ENCODE measurements at places on chromosomes 12 and 14.

GRCh38 chr12:102687523-102687922 is 207.2 kb upstream of the IGF1 start:
- DNase-seq, result no peak

- DNase-seq, result no peak
These were observed 37.4 kb downstream of the GAS2L3 start for GRCh38 chr12:100610666-100611430.

DNA sequence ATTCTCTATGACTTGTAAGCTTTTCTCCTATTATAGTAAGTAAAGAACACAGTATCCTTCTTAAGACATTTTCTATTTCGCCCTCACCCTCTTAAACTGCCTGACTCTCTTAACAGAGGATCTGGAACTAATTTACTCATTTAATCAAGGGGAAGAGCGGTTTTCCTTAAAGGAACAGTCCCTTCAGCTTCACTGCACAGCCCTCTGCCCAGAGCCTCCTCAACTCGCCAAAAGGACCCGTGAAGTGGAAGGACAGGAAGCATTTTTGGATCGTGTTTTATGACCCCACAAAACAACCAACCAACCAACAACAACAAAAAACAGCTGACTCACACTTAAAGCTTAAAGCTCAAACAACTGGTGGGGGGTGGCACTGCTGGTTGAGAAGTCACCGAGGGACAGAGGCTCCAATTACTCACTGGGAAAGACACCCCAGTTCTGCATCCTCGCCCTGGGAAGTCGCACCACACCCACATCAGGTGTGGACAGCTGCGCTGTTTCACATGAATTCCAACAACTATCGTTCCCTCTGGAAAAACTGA is 35.7 kb downstream of the NID2 start:
- no peak for DNase-seq

DNA sequence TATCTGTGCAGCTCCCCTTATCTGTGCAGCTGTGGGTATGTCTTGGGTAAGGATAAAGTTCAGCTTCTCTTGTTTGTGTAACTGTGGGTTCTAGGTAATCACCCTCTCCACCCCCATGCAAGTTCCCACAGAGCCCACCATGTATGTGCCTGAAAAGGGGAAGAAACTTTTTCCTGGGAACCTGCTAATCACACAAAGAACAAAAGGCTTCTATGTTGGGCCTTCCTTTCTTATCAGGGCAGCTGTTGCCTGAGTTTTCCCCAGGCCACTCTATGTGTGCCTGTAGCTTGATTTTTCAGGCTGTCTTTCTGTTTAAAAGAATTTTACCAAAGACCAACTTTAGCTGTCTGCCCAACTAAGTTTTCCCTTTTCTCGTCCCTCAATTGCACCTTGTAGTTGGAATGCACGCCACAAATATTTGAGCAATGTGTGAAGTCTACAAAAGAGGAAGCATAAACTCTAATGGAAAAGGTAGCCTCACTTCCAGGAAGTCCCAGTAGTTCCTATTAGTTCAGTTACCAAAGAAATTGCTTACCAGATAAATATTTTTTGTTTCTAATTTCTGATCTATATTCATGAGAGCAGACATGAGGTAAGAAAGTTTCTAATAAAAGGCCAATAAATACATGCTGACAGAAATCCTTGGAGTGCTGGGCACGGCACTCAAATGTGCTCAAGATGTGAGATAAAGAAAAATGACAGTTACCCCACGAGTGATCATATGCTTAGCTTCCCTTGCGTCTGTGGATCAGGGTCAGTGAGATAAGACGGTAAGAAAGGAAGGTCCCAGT is 2.7 kb upstream of the GALC start:
- DNase-seq, result no peak

DNA sequence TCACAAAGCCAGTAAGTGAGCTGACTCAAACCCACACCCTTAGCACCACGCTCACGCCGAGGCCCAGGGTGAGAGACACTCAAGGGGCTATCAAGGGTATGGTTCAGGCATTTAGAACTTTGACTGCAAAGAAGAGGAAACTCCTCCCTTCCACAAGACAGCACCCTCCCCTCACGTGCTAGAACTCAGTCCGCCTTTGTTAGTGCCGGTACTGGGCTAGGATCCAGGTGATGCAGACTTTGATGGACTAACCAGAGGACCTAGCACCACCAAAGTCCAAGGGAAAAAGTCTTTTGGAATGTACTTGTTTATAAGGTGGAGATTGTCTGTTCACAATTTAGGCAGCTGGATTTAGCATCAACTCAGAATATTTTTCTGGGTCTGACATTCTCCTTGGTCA is 33.7 kb downstream of the VWF start:
- no peak for DNase-seq

GRCh38 chr14:74571441-74571841 is 40.6 kb downstream of the LTBP2 start:
- DNase-seq, result no peak

GRCh38 chr14:64790478-64790877 is 86.3 kb downstream of the PLEKHG3 start:
- no peak for DNase-seq

DNA sequence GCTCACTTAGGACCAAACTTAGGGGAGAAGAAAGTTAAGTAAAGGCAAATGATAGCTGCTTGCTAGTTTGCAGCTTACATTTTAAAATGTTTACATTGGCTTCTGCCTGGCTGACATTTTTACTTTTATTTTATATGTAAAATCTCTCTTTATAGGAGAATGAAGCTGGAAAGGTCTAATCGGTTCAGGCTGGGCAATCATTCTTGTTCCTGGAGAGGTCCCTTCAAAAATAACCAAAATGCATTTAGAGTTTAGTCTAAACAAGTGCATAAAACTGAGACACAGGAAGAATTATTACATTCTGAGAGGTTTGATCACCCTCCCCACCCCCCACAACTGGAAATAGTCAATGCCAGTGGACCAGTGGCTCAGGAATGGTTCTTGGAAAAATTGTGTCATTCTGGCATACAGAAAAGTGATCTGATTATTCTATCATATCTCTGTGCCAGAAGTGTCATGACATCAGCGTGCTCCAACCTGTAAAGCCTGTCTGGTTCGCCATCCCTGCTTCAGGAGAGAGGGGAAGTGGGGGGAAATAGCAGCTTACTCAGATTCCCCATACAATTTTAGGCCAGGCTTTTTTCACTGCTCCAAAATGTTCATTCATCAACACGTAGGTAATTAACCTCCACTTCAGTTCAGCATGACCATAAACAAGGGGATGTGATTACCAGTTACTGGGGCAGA is 4.2 kb downstream of the PRICKLE1 start:
- DNase-seq, result no peak

DNA sequence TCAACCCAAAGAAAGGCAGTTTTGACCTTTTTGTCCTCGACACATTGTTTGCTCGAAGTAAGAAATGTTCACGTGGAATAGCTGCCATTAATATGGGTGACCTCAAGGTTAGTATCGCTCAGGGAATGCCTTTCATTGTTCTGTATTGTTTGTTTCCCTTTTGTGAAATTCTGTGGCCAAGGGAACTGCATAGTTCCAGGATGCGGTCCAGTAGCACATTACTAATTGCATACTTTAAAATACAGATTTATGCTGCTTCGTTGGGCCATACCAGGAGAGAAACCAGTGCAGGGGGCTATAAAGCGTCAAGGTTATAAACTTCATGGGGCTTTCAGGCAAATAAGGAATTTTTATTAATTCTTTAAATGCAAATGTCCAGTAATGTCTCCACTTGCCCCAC is 73.3 kb upstream of the USP44 start:
- DNase-seq, result no peak

- no peak for DNase-seq
These were observed 1413.2 kb downstream of the LRFN5 start for GRCh38 chr14:43019826-43020225.

DNA sequence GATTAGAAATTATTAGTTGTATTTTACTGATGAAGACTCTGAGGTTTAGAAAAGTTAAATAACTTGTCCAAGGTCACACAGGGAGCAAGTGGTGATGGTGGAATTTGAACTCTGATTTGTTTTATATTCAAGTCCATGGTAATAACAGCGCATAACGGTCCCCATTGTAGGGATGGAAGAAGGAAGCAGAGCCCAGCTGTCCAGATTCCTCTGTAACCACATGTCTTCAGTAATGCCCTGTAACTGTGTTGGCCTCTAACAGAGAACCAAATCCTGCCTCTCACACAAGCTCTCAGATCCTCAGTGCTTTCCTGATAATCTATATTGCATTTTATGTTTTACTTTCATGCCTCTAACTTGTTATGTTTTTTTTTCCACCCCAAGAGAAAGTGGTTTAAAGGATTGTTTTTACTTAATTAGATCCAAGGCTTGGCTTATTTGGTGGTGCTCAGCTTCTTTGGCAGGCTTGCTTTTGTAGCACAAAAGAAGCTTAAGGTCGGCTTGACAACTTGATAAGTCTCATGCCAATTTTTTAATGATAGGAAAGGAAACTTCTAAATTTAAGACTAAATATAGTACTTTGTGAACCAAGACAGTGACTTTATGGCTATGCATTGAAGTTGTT is 105.1 kb upstream of the SEL1L start:
- DNase-seq, result no peak

DNA sequence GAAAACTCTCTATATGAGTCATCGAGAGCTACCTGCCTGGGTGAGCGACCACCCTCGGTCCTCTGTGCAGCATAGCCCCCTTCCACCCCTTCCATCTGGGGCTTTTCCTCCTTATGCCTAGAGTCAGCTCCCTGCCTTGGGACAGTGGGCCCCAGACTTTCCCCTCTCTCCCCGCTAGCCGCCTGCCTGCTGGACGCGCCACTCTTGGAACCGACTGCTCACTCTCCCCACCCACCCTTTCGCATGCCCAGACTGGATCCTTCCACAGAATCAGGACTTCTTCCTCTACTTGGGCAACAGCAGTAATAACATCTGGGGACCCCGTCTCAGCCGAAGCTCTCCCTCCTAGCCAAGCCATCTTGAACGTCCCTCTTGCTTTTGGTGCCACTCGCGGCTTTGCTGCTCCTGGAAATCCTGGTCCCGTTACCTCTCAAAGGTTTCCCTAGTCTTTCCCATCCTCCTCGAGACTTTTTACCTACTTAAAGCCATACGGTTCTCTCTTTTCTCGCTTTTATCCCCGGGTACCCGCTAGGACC is 671 bp downstream of the ESYT1 start:
- no peak for DNase-seq

DNA sequence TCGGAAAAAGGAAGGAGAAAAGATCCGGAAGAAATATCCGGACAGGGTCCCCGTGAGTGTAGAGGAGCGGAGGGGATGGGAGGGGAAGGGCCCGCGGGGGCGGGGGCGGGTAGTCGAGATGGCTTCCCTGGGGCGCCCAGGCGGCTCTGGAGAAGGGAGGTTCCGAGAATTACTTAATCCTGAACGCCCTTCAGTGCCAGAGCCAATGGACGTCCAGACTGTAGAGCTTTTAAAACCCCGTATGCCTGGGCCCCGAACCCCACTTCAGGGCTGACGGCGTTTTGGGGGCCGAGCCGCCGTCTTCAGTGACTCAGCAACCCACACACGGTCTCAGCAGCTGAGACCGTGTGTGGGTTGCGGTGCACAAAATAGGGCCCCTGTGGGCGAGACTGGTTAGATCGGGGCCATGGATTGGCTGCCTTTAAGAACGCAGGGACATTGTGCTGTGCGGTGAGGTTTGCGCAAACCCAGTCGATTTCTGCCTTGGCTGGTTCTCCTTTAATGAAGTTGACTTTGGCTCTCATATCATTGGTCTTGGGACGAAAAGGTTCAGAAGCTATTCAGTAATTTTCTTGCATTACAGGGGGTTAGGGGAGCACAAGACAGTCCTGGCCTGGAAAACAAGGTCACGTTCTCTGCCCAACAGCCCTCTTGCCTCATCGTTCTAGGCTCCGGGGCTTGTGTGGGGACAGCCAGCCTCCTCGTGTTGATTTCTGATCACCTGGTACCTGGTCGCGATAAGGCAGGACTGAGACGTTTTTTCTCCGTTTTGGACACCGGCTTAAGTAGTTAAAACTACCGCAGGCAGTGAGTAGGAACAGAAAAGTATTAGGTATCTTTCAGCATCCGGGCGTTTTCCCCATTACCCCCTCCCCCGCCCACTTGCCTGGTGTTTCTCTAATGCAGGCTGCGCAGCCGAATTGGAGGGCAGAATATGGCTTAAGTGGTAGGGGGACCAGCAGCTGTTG is 775 bp downstream of the GABARAPL1 start:
- DNase-seq, result no peak

DNA sequence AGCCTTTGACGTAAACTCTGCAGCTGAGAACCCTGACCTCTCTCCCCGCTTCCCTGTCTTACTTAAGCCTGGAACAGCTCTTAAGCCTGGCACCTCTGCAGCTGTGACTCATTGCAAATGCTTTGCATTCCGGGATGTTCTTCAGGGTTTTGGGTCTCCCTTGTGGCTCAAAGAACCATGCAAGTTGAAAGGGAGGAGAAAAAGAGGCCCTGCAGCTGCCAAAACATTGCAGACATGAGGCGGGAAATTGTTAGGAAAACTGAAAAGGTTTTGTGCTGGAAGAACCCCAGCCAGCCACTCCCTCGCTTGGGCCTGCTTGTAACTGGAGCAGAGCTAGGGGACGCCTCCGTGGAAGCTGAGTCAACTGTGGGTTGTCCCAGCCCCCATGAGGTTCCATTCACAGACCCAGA is 60.2 kb upstream of the FERMT2 start:
- DNase-seq, result no peak

DNA sequence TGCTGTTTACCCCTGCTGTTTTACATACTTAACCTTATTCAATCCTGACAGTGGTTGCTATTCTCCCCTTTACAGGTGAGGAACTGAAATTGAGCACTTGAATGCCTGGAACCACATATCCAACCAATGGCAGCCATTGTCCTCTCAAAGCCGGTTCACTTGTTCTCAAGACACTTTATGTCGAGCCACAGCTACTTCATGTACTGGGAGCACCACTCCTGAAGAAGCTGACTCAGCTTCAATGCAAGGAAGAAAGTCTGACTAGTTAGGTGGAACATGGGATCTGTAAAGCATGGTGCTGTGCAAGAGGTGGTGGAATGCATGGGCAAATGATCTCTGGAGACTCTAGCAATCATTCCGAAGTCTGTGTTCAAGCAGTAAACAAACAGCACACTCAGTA is 113.9 kb upstream of the CPM start:
- DNase-seq, result no peak

GRCh38 chr12:104738776-104739642 is 219.1 kb downstream of the SLC41A2 start:
- no peak for DNase-seq

Measured in cortex of kidney (tissue), 1 donor.